ENCODE measurements at places on chromosomes 6 and 20. TPM values are rescaled to one million over a fixed set of nuclear protein-coding genes. Genes with fewer than 3 reads are reported as not detected.

Gene CEP85L
- 9.2 TPM for total RNA-seq

Gene ANKRD66
- total RNA-seq, result not detected

Gene NOX3
- not detected for total RNA-seq

Gene PCK1
- 0.38 TPM for total RNA-seq

Gene PMEPA1
- 3.1 TPM for total RNA-seq

Gene ADNP
- 29.2 TPM for total RNA-seq

Gene RFX6
- not detected for total RNA-seq

Gene TMEM244
- not detected for total RNA-seq

Gene C2
- total RNA-seq, result 1.3 TPM

Gene SLC12A5
- not detected for total RNA-seq

Gene TAGAP
- 0.83 TPM for total RNA-seq

Gene TMEM74B
- total RNA-seq, result 0.59 TPM

Gene ZBP1
- total RNA-seq, result 0.35 TPM

Gene GJA1
- total RNA-seq, result 118 TPM

GRCh38 chr6:44217332-44218143 is 812 bp downstream of the MYMX start:
- no peak for DNase-seq

GRCh38 chr20:40477805-40478204 is 211.2 kb downstream of the MAFB start:
- DNase-seq, result no peak

DNA sequence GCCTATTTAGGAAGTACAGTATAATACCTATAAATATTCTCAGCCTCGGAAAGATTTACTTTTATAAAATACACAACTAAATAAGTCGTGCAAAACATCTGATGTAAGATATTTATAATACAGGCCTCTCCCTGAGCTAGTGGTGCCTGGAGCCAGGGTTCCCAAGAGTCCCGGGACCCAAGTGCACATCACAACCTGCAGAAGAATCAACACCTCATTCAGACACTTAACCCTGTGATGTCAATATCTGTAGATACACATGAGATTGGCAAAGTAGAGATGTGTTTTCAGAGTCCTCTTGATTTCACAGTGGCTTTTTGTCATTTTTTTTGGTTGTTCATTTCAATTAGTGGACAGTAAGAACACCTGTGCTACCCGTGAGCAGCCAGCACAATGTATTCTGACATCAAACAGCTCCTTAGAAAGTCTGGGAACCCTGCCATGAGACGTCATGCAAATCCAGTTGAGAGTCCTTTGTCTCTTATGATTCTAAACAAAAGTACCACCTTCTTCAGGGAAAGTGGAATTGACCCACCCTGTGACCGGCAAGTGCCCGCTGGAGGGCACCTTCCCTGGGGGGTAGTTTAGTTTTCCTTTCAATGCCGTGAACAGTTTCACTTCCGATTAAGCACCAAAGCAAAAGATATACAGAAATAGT is 101.6 kb downstream of the DACT2 start:
- DNase-seq, result no peak

DNA sequence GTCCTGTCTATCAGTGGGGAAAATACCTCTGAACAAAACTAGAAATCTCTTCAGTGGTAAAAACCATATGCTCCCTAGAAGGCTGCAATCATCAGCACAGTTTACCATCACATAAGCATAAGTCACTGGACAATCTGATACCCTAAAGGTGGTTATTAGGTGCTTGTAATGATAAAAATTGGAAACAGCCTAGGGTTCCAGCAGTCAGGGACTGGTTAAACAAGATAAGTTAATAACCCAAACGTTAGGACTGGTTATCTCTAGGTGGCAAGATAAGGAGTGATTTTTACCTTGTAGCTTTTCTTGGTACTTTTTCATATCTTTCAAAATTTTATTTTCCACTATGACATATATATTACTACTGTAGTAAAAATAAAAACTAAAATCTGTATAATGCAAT is 11.0 kb downstream of the ECI2 start:
- DNase-seq, result no peak

DNA sequence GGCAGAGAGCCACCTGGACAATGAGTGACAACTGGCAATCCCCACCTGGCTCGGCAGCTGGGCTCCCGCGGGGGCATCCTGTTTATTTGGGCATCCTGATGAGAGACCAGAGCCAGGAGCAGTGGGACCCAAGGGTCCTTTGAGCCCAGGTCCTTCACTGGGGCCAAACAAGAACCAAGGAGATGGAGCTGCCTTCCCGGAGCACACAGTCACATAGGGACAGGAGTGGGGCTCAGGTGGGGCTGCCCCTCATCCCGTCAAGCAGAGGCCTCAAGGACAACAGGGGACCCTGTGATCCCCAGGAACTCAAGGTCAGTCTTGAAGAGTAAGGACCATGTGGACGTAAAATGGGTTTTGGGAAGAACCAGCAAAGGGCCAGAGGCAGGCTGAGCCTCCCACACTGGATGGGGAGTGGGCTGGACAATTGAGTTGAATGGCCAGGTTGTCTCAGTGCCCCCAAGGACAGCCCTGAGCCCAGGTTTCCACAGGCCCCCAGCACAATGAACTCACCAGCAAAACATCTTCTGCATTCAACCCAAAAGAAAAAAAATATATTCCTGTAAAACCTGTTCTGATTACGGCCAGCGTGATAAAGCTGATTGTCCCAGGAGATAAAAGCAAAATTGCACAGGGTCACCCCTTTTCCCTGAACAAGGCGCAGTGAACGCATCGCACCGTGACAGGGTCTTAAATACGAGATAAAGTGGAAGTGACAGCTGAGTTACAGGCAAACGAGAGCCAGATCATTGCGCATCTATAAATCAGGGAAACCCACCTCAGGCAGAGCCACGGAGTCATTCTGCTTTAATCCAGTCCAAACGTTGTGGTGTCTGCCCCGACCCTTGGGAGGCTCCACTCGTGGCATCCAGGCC is 86.2 kb downstream of the ANKRD60 start:
- DNase-seq, result no peak

GRCh38 chr20:52289956-52290565 is 98.5 kb upstream of the ZFP64 start:
- no peak for DNase-seq

DNA sequence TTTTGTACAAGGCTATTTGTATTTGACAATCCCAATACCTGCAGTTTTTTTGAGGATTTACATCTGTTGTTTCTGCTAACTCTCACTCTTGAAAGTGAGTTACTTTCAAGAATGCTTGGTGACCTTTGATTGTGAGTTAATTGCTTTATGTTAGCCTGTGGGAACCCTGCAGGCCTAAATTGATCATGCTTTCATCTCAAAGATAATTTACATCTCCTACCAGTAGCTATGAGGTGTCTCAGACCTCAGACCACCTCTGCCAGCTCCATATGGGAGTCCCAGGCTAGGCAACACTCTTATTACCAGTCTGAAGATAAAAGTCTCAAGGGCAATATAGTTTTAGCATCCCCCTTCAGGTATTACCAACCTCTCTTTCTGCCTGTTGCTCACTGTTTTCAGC is 116.4 kb upstream of the THEMIS start:
- no peak for DNase-seq

GRCh38 chr20:37934634-37935375 is 31.9 kb downstream of the VSTM2L start:
- no peak for DNase-seq

DNA sequence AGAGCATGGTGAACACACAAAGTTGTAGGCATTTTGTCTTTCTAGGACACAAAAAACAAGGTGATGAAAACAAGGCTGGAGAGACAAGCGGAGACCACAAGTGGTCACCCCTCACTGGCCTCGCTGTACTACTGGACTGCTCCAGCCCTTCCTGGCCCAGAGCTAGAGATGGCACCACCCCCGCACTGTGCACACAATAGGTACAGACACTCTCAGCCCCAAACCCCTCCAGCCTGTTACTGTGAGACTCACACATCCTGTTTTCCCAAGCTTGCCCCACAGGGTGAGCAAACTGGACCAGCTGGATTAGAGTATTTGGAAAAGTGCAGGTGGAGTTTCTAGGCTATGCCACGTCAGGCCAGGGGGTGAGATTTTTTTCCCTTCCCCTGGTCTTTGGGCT is 8.4 kb upstream of the ZSWIM1 start:
- no peak for DNase-seq

DNA sequence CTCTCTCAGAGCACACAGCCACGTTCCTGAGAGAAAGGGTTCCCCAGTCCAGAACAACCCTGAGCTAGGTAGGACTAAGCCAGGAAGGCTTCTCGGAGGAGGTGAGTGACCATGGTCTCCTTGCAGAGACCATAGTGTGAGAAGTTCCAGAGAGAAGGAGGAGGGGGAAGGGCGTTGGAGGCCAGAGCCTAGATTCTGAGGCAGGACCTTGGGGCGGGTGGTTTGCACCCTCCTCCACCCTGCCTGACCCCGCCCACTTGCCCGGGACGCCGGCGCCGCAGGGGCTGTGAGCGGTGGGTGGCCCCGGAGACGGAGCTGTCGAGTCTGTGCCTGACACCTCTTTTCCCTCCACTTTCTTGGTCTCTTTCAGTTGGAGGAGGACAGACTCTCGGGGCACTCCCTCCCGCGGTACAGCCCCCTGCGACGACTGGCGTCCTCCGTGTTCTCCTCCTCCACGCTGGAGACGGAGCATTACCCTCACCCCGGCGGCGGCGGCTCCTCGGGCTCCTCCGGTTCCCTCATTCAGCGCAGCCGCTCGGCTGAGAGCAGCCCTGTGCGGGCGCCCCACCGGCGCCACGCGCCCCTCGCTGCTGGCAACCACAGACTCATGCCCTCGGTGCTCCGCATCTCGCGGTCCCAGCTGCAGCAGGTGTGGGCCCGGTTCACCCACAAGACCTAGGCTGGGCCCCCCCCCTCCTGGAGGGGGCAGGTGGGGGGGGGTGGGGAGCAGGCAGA is 26.2 kb downstream of the TTBK1 start:
- no peak for DNase-seq

- DNase-seq, result no peak
Measured at GRCh38 chr20:54550776-54551396, 75.5 kb downstream of the DOK5 start.

- DNase-seq, result no peak
Measured at GRCh38 chr6:28408076-28408802, 8.7 kb upstream of the ZSCAN12 start.

- no peak for DNase-seq
Measured at GRCh38 chr20:3864518-3864917, 17.9 kb downstream of the MAVS start.

DNA sequence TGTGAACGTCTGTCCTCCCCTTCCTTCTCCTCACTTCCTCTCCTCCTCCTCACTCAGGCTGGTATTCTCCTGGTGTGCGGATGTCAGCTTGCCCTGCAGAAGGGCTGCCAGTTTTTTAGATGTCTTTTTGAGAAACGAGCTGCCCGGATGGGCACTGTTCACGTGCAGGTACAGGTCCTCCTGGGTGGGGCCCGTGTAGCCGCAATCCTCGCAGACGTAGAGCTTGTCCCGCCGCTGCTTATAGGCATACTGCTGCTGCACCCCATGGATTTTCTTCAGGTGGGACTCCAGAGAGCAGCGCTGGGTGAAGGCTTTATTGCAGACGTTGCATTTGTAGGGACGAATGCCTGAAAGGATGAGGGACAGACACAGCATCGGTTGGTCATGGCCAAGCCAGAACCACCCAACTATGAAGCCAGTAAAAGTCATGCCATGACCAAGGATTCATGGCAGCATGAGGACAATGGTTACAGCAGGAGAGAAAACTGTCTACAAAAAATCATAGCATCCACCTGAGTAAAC is 33.0 kb downstream of the OVOL2 start:
- DNase-seq, result no peak

- no peak for DNase-seq
Measured at GRCh38 chr6:2943564-2943955, 27.8 kb downstream of the SERPINB6 start.

GRCh38 chr6:130362128-130362527 is 3.7 kb upstream of the TMEM200A start:
- DNase-seq, result no peak

DNA sequence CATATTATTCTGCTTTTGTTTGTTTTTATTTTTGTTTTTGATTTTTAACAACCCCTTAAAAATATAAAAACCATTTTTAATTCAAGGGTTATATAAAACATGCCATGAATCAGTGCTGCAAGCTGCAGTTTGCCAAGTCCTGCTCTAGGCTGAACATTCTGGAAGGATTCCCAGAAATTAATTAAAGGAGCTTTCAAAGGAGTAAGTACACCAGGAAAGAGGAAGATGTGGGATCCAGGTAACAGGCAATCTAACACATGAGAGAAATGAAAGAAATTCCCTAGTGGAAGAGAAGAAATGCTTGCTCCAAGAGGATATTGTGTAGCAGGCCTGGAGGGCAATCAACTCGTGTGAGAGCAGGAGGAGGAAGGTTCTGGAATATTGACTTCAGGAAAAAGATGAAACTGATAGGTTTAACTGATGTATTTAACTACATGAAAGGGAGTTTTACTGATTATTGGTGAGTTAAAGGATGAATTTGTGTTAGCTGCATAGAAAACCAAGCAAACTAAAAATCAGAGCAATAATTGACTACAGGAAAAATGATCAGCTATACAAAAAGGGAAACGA is 146.0 kb upstream of the PHACTR1 start:
- DNase-seq, result no peak

DNA sequence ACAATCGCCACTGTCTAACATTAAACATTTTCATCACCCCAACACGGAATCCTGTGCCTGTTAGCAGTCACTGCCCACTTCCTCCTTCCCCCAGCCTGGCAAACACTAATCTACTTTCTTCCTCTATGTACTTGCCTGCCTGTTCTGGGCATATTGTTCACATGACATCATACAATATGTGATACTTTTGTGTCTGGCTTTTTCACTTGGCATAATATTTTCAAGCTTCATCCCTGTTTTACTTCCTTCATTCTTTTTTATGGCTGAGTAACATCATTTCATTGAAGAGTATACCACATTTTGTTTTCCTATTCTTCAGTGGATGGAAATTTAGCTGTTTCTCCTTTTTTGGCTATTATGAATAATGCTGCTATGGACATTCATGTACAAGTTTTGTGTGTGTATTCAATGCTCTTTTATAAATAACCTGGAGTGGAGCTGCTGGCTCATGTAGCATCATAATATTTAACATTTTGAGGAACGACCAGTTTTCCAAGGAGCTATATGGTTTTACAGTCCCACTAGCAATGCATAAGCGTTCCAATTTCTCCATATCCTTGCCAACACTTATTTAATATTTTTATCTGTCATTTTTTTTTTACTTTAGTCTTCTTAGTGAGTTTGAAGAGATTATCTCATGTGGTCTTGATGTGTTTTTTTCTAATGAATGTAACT is 360.1 kb downstream of the HDGFL1 start:
- no peak for DNase-seq

- no peak for DNase-seq
Measured at GRCh38 chr6:44925100-44925739, 402.9 kb upstream of the RUNX2 start.

All from esophagus squamous epithelium (tissue), 5 donors.